ENCODE measurements at places on chromosomes 5 and 9. TPM values are rescaled to one million over a fixed set of nuclear protein-coding genes. Genes with fewer than 3 reads are reported as not detected.

Gene ANKS6
- 21.9 TPM for total RNA-seq

Gene RFESD
- 3.4 TPM for total RNA-seq

Gene IQGAP2
- 13.7 TPM for total RNA-seq

Gene PCDHGA2
- total RNA-seq, result 10.6 TPM

GRCh38 chr9:37144762-37145161 lies 24.4 kb downstream of the ZCCHC7 start:
- no peak for DNase-seq

DNA sequence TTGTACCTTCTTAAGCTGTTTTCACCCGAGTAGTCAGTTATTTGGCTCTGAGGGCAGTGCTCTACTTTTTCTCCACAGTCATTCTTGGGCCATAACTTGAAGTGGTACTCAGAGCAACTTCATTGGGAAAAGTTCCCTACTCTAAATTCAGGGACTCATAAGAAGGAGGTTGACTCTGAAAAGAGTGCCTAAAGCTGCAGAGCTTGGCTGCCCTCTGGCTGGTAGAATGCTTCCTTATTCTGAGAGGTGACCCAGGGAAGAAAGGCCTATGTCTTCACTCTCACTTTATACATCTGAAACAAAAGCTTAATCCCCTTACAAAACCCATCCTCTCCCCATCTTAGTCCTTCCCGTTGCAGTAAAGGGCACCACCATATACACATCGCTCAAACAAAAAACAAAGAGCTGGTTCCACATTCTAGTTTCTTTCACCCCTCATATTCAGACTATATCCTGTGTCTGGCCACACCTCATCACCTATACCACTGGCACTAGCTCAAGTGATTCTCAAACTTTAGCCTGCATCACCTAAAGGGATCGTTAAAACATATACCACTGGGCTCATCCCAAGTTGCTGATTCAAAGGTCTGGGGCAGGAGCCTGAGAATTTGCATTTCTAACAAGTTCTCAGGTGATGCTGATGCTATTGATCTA lies 7.9 kb downstream of the IGIP start:
- DNase-seq, result no peak

DNA sequence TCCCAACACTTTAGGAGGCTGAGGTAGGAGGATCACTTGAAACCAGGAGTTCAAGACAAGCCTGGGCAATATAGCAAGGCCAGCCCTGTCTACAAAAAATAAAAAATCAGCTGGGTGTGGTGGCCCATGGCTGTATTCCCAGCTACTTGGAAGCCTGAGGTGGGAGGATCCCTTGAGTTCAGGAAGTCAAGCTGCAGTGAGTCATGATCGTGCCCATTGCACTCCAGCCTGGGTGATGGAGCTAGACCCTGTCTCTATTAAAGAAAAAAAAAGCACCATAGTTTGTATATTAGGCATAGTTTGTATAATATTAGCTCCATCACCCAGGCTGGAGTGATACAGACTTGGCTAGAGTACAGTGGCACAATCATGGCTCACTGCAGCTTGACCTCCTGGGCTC lies 9.6 kb upstream of the NME5 start:
- no peak for DNase-seq

Measured in aorta (tissue), 5 donors.